Gastroesophageal sphincter (tissue), 4 donors: ENCODE measurements at places on chromosomes 6 and 20. TPM values are rescaled to one million over a fixed set of nuclear protein-coding genes. Genes with fewer than 3 reads are reported as not detected.

The SLC22A16 gene
- 1.8 TPM for total RNA-seq

The ANGPT4 gene
- total RNA-seq: 0.15 TPM

The FILIP1 gene
- total RNA-seq: 57.6 TPM

The KHDC1L gene
- not detected for total RNA-seq

The TINAG gene
- total RNA-seq: not detected

The SLC2A10 gene
- 12.9 TPM for total RNA-seq

- no peak for ATAC-seq
These were observed 532 bp upstream of the NKAIN4 start for GRCh38 chr20:63254606-63255384.

GRCh38 chr6:126352514-126352913 lies 12.6 kb downstream of the CENPW start:
- ATAC-seq: no peak

- no peak for ATAC-seq
These were observed 514 bp downstream of the DEFB129 start for GRCh38 chr20:227439-228105.

GRCh38 chr20:59205044-59205443 lies 41.4 kb downstream of the ZNF831 start:
- ATAC-seq: no peak

DNA sequence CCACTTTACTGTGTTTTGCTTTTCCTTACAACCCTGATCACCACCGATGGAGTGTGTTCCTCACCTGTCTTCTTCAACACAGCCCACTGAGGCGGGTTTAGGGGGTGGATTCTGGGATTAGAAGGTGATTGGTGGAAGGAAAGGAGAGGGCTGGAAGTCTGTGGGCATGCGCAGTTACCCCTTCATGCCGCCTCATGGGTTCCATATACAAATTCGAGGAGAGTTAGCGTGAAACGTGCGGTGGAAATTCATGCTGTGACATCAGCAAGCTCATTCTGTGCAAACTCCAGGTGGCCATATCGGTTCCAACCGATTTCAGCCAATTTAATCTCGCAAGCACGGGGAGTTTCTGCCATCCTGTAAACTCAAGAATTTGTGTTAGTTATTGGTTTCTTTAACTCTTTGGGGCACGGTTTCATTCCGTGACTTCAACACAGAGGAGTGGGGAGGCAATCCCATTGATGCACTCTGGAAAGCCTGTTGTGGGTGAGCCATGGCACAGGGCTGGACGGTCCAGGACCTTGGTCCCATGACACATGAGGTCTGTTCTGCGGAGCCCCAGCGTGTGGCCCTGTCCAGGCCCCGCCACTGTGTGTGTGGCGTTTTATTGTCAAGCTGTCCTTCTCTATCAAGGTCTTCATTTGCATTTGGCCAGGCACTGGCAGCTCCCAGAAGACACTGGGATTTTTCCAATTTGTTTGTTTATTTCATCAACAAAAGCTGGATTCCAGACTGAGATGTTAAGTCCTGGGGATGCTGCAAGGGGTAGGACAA lies 482.8 kb upstream of the SULF2 start:
- no peak for ATAC-seq

DNA sequence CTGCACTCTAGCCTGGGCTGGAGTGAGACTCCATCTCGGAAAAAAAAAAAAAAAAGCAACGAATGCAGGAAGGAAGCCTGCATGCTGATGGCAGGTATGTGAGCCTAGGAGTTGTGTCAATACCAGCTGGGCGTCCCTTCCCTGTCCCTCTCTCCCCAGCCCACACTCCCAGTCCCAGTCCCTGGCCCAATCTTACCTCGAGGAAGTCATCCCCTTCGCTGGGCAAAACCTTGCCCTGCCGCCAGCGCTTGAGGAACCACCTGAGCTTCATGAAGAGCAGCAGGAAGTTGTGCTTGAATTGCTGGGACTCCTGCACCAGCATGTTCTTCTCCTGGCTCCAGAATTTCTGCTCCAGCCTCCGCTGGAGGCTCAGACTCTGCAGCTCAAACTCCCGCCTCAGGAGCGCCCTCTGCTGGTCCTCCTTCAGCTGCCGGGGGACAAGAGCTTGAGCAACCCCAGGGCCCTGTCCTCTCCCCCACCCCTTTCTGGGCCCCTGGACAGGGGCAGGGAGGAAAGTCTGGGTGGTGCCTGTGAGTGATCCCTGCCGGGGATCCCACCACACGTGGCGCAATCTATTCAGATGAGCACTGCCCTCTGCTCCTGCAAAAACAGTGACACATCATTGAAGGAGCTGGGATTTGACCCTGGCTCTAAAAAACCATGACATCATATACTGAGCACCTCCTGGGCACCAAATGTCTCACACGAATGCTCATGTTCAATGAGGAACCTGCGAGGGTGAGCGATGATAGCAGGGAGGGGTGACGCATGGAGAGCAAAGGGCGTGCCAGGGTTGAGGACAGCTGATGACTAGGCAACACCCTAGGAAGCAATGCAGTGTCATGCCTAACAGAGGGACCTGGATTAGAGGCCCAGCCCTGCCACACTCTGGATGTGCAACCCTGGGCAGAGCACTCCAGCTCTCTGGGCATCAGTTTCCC lies 35.0 kb upstream of the DSN1 start:
- peak; percentile 61 for ATAC-seq

GRCh38 chr6:5152460-5152859 lies 67.3 kb downstream of the PPP1R3G start:
- no peak for ATAC-seq

DNA sequence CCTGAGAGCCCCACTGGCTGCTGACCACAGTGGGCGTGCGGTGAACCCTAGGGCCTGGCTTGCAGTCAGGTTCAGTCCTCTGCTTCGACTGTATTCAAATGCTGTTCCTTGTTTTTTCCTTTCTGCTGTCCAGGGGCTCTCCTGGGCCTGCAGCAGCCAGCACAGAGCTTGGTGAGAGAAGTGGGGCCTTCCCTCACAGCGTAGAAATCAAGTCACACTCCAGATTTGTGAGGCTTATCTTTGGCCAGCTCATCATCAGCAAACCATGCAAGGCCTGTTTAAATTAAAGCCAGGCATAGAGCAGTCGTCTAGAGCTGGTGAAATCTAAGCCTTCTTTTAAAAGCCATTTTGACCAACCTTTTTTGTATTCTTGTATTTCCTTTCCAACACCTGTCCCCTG lies 8.4 kb downstream of the FAM120B start:
- ATAC-seq: no peak

DNA sequence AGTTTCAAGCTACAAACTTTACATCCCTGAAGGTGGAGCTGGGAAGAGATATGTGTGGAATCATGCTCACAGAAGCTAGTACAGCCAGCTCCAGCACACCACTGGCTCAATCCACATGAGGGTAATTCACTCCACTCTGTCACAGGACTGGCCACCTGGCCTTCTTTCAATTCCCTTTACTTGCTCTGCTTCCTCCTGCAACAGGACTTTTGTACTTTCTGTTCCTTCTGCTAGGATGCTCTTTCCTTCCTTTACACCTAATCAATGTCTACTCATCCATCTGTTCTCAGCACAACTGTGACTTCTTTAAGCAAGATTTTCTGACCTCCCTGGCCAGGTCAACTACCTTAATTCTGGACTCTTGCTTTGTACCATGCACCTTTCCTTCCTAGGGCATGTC lies 39.4 kb upstream of the MYB start:
- no peak for ATAC-seq

DNA sequence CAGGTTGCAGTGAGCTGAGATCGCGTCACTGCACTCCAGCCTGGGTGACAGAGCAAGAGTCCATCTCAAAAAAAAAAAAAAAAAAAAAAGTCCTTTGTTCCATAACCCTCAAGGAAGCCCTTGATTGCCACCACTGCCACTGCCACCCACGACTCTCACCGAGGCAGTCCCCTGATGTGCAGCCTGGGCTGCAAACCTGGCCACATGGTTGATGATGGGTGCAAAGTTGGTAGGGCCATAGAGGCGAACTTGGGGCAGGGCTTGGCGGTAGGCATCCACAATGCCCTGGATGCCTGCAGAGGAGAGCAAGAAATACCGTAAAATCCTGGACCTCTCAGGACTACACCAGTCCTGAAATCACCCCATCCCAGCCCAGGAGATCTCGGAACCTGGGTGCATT lies 11.5 kb downstream of the SPAG4 start:
- no peak for ATAC-seq

DNA sequence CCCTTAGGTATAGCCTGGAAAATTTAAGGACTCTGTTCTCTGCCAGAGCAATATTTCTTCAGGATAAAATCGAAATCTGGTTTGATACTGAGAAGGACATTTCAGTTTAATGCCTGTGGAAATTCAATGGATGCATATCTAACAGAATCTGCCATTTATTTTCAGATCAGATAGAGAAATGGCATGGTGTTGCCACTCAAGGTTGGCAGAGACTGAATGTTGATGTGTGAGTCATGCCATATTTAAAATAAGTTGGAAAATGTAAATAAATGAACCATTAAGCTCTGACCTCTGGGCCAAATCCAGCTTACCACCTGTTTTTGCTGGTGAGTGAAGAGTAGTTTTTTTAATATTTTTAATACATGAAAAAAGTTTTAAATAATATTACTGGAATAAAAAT lies 594.6 kb downstream of the DOK5 start:
- ATAC-seq: no peak

DNA sequence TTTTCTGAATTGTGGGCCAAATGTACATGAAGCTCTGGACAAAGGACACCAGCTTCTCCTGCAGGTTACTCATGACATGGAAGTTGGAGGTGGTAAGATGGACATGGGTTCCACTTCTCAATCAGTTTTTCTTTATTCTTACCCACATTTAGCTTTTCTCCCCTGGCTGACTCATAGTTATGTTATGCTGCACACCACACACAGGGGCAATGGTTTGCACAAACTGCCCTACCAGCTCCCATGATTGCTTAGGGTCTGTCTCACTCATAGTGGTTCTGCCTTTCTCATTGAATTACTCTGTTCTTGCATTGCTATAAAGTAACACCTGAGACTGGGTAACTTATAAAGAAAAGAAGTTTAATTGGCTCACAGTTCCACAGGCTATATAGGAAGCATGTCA lies 4.5 kb upstream of the CD109 start:
- no peak for ATAC-seq

- no peak for ATAC-seq
These were observed 13.9 kb upstream of the CD93 start for GRCh38 chr20:23099791-23100719.

DNA sequence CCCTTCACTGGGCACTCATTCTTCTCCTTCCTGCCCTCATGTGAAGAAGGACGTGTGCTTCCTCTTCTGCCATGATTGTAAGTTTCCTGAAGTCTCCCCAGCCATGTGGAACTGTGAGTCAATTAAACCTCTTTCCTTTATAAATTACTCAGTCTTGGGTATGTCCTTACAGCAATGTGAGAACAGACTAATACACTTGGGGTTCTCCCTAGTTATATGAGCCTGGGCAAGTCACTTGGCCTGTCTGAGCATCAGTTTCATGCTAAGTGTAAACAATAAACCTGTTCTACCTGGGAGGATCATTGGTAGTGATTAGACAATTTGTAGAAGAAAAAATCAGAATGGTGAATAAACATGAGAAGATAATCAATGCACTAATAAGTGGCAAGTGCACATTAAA lies 162.2 kb upstream of the ARG1 start:
- ATAC-seq: no peak

DNA sequence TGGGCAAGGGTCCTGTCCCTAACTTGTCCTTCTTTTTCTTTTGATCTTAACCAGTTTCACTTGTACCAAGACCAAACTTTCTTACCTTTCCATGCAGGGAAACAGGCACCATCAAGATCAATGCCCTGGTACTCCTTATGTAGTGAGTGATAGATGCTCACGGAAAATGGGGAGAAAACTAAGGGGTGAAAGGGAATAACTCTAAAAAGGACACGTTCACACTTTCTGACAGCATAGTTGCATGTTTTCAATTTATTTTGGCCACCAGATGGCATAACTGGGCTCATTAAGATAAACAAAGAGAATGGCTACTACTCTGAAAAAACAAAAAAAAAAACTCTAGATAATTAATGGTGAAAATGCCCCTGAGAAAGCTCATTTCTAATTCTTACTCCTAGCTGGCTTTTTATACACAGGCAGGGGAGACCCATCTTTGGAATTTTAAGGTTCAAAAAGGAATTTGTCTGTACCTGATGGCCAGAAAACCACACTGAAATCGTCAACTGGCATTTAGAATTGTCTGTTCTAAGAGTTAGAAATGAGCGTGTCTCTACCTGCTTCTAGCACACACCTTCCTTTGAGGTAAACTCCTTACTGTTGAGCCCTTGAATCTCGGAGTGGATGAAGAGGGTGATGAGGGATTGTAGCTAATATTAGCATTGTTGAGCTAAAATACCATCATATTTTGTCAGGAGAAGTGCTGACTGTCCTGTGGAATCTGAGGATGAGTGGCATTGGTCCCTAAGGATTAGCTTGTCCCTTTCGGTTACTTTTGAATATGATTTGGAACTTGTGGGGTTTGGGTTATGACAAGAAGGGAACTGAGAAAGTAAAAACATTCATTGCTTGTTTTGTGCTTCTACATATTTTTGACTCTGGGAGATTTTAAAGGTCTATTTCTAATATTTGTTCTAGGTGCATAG lies 62.2 kb upstream of the DDR1 start:
- no peak for ATAC-seq
